ENCODE measurements at places on chromosomes 3 and 15. TPM values are rescaled to one million over a fixed set of nuclear protein-coding genes. Genes with fewer than 3 reads are reported as not detected.

Gene DNASE1L3
- total RNA-seq: 63.1 TPM

DNA sequence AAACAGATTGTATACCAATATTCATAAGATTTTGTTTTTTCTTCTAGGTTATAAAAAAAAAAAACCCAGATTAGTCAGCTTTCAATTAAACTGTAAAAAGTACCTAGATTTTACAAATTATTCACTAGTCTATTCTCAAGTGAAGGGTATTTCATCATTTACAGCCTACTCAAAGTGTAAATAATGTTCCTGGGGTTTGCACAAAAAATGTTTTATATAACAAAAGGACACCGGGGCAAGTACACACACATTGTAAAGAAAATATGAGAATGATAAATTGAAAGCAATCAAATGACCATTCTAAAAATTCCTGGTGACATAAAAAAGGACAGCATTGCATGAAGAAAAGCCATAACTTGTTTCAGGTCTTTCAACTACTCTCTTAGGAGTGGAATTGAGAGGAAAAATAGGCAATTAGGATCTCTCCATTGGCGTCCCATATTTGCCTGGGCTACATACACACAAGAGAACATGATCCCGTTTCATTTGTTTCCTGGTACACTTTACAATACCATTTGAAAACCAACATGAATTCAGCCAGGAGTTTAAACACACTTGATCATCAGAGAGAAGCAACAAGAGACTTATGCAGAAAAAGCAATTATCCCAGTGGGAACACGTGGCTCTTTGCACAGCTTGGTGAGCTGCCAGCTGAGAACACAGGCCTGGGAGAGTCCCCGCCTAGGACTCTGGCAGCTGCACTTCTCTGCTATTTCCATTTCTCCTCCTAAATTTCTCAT is 1039.2 kb downstream of the ROBO1 start:
- DNase-seq: peak; percentile 75
- no peaks in the 10 kb centered on the region for H3K27me3 ChIP-seq
- no peaks in the 10 kb centered on the region for H3K4me1 ChIP-seq
- no peaks in the 10 kb centered on the region for H3K36me3 ChIP-seq
- H3K27ac ChIP-seq: no peak overlapping the region
- H3K4me3 ChIP-seq: no peak overlapping the region

DNA sequence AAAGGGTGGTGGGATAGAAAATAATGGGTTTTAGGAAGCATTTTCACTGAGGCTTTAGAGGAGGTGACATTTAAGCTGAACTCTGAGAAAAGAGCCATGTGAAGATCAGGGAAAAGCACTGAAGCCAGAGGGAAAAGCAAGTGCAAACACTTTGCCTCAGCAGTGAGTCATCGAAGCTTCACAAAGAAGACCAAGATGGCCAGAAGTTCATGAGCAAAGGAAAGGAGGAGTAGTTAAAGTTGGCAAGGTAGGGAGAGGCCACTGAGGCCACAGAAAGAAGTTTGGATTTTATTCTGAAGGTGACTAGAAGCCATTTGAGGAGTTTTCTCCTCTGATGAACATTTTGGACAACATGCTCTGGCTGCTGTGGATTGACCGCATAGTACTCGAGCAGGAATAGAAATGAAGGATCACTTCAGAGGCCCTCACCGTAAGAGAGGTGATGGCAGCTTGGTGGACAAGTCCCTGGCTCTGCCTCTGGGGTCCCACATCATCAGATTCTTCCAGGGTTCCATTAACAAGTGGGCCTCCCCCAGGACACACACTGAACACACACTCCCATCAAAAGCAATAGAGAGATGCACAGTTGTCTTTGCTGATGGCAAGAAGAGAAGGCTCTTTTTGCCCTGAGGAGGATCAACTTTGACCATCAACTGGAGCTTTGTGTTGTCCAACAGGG is 75.5 kb downstream of the TOP2B start:
- H3K27ac ChIP-seq: no peak overlapping the region
- H3K4me3 ChIP-seq: no peak overlapping the region
- peaks cover 22% of the 10 kb centered on the region for H3K4me1 ChIP-seq
- no peaks in the 10 kb centered on the region for H3K27me3 ChIP-seq

Gene C3orf49
- total RNA-seq: not detected

Gene FSIP1
- total RNA-seq: 0.23 TPM

- H3K36me3 ChIP-seq: no peaks in the 10 kb centered on the region
- no peak for DNase-seq
- H3K4me3 ChIP-seq: no peak overlapping the region
- H3K27me3 ChIP-seq: no peaks in the 10 kb centered on the region
- no peak overlapping the region for H3K27ac ChIP-seq
- H3K4me1 ChIP-seq: no peaks in the 10 kb centered on the region
Measured at GRCh38 chr3:102916532-102916931, 481.7 kb downstream of the ZPLD1 start.

Gene SCG5
- 43.1 TPM for total RNA-seq

Gene POLQ
- 0.32 TPM for total RNA-seq

GRCh38 chr3:58231666-58232065 is 5.9 kb upstream of the ABHD6 start:
- no peaks in the 10 kb centered on the region for H3K27me3 ChIP-seq
- no peak for DNase-seq
- no peak overlapping the region for H3K27ac ChIP-seq
- no peaks in the 10 kb centered on the region for H3K36me3 ChIP-seq

- H3K4me3 ChIP-seq: no peak overlapping the region
- no peaks in the 10 kb centered on the region for H3K36me3 ChIP-seq
- no peak for DNase-seq
- no peaks in the 10 kb centered on the region for H3K27me3 ChIP-seq
- no peak overlapping the region for H3K27ac ChIP-seq
- H3K4me1 ChIP-seq: peaks cover 3% of the 10 kb centered on the region
Measured at GRCh38 chr3:50585919-50586762, 16.8 kb downstream of the HEMK1 start.

- no peak for DNase-seq
- H3K4me1 ChIP-seq: no peaks in the 10 kb centered on the region
- no peak overlapping the region for H3K27ac ChIP-seq
- no peaks in the 10 kb centered on the region for H3K36me3 ChIP-seq
Measured at GRCh38 chr3:139199421-139200010, 144.3 kb upstream of the MRPS22 start.
